Activated CD8-positive, alpha-beta T cell treated with anti-CD3 and anti-CD28 coated beads, Interleukin-2, amount 10 ng/mL, durations not matched to agents 7 days and 5 days (primary cell): ENCODE measurements at places on chromosomes 2 and 18.

DNA sequence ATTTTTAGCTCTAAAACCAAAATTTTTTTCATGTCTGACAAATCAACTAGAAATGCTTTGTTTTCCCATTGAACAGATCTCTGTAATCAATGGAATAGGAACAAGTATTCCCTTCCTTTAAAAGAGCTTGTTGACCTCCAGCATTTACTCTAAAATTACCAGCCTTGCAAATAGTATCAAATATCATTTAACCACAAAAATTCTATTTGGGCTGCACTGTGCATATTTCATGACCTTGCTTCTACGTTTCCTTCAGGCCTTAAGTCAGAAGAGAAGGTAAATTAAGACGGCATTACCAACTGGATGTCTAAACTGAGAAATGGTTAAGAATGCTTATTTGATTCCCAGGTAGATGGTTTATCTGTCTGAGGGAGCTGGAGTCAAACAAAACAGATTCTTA, 33.3 kb upstream of the NRXN1 start:
- DNase-seq: no peak

- peak; percentile 84 for DNase-seq
Observed at GRCh38 chr2:70964596-70965386, 13.6 kb upstream of the ANKRD53 start.

- no peak for DNase-seq
Observed at GRCh38 chr18:57784034-57784800, 18.9 kb downstream of the ATP8B1 start.

DNA sequence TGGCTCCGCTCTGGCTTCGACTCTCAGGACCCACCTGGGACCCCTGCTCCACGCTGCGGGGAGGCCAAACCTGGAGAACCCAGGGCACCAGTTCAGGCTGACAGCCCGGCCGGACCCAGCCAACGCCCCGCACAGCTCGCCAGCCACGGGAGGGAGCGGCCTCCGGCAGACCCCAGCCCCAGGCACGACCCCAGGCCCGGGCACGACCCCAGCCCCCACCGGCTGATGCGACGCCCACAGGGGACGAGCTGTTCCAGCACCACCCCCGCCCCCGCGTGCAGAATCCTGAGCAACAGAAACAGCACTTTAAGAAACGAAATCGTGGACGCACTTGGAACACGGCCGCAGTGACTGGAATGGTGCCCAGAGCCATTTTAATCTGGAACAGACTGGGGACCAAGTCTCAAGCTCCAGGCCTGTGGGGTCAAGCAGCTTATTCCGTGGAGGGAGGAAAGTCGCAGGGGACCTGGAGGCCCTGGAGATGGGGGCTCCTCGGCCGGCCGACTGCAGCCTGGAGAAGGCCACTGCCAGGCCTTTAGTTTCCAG, 74.2 kb downstream of the MBP start:
- DNase-seq: no peak

DNA sequence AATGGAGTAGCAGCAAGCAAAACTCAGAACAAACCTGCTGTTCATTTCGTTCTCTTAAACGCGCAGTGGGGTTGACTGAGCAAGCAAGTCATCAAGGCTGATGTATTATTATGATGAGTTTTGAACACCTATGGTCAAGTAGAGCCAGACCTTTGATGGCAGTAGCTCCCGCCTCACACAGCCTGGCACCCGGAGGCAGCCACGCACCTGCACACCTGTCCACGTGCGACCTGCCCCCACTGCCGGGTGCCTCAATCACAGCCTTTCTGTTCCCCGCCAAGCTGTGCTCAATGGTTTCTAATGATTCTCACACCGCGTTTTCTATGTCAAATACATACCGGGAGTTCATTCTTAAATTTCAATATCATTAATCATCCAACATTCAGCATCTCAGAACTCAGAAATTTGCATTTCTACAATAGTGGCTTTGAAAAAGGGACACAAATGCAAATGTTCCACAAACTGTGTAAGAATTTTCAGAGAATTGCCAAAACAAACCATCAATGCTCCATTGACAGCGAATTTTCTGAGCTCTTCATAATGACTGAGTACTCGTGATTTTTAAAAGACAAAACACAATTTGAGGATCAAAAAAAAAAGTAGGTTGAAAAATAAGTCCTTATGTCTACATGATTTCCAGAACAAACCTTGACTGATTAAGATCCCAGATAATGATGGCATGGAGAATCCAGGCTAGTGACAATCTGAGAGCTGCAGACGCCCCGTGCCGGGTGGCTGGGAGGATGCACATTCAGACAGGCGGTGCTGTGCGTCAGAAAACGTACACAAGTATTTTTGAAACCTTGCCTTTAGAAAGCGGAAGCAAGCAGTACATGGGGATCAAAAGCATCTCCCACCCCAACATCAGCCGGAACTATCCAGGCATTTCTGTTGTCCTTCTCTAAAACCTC, 56.6 kb downstream of the HDAC4 start:
- DNase-seq: no peak

- DNase-seq: no peak
Observed at GRCh38 chr2:88857274-88857741, 165.8 kb downstream of the RPIA start.

- no peak for DNase-seq
Observed at GRCh38 chr2:62354771-62355561, 151.0 kb downstream of the TMEM17 start.

GRCh38 chr2:110101901-110102803, 13.5 kb downstream of the MALL start:
- no peak for DNase-seq

GRCh38 chr18:54031243-54031642, 193.2 kb downstream of the MBD2 start:
- DNase-seq: no peak

GRCh38 chr18:67265464-67266245, 250.9 kb downstream of the DSEL start:
- DNase-seq: peak; percentile 29

DNA sequence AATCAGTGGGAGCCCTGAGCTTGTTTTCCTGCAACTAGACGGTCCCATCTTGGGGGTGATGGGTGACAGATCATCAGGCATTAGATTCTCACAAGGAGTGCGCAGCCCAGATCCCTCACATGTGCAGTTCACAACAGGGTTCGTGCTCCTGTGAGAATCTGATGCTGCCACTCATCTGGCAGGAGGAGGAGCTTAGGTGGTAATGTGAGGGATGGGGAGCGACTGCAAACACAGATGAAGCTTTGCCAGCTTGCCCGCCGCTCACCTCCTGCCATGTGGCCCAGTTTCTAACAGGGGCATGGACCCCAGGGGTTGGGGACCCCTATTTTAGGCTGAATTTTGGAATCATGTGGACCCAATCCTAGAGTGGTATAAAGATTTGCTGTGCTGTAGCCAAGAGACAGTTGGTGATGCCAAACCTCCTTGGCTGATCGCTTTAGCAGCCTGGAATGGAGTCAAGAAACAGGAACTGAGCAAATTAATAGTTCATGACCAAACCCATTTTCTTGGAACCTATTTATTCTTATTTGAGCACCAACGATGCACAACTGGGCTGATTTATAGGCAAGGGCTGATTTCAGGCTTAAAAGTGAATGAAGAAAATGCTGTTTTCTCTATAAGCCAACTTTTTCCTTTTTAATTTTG, 25.7 kb downstream of the LPIN1 start:
- no peak for DNase-seq

GRCh38 chr2:239321596-239322415, 79.0 kb downstream of the HDAC4 start:
- DNase-seq: peak; percentile 75

DNA sequence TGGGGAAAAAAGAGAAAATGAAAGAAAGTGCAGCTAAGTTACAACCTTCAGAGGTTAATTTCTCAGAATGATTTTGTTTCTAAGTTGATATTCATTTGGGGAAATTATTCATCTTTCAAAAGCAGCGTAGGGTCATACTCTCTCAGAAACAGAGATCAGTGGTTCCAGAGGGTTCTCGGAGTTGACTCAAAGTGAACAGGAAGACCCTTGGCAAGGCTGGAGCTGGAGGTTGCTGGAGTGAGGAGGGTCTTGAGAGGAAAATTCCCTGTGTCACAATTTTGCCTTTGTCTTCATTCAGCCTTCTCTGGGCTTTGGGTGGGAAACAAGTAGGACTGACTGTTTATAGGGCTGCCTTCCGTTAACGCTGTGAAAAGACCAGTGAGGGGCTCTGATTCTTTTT, 168.2 kb downstream of the ICOS start:
- DNase-seq: no peak

DNA sequence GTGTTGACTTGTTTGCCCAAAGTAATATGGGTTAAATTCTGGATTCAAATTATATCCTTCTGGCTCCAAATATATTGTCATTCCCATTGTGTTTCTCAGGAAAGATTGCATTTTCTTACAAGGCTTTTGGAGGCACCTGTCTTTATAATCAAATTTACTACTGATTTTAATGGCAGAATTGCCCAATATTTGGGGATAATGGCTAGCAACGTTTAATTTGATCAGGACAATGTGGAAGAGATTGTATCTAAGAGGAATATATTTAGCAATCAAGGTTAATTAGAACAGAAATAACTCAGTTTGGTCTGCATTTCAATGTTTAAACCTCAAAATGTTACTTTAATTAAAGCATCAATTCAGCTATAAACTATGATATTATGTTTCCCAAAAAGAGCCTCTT, 41.7 kb upstream of the ZNF804A start:
- DNase-seq: no peak

DNA sequence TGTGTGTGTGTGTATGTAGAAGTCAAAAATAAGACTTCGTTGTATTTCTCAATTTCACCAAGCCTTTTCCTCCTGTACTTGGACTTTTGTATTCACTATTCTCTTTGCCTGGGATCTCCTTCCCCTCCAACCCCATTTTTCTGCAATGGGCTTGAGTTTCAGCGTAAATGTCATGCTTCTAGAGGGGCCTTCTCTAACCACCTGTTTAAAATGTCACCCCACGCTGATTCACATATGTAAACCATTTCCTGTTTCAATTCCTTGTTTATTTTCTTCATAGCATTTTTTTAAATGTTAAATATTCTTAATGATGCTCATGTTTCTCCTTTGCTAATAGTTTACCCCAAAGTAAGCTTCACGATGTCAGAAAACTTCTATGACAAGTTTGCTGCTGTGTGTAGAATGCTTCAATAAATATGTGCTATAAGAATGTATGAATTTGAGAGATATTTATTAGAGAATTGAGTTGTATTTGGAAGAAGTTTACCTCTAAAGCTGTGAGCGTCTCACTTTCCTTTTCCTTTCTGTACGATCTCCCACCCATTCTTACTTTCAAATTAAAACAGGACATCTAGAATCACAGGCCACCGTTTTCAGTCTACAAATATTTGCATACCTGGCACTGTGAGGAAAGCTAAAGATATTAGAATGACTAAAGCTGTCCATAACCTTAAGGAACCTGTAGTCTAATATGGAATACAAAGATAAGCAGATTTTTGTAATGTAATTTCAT, 762.4 kb downstream of the LRRTM4 start:
- no peak for DNase-seq
